AG10803 (cell line): ENCODE measurements at places on chromosomes 13 and 19.
A peak's percentile ranks its signal among the peaks of the same experiment; 100 is the strongest.

DNA sequence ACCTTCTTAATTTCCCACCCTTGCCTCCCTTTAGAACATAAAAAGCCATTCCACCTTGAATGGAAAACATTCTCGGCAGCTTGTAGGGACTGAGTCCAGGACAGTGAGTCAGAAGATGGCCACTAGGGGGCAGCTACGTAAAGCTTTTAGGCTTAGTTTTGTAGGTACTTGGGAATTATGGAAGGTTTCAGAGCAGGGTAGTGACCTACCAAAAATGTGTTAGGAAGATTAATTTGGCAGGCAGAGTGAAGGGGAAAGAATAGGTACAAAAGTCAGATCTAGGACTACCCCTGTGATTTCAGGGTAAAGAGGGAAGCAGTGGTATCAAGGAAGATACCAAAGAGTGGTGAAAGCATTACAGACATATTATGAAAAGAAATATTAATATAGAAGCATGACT lies 198.4 kb downstream of the NDFIP2 start:
- peak; percentile 70 for DNase-seq

DNA sequence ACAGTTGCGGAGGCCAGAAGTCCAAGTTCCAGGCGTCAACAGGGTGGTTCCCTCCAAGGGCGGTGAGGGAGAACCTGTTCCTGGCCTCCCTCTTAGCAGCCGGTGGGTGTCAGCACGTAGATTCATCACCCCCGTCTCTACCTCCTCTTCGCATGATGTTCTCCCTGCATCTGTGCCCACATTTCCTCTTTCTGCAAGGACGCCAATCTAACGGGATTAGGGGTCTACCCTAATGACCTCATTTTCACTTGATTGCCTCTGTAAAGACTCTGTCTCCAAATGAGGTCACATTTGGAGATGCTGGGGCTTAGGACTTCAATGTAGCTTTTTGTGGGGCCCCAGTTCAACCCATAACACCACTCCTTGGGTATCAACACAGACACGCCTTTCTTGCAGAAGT lies 38.5 kb downstream of the DPF1 start:
- DNase-seq: no peak

DNA sequence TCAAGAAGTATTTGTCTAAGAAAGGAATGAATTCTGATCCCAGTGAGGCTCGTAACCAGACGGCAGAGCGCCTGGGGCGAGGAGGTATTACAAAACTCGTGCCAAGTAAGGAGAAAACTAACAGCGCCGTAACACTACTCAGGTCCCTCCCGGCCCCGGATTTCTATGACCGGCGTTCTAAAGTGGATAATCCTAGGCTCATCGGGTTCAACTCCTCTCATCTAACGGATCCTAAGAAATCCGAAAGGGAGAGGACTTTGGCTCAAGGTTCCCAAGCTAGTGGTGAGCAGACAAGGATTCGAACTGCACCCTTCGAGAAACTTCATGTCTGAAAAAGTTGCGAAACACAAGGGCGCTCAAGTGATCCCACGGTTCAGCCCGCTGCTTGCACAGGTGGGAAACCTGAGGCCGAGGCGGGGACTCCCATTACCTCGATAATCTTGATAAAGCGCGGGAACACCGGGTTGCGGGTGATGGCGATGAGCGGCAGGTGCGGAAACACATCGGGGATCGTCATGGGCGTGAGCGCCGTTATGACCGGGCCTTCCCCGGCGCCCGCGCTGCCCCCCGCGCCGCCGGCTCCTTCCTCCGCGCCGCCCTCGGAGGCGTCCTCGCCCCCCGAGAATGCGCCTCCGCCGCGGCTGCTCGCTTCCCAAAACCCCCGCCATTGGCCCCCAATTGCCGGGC lies 529 bp downstream of the LONP1 start:
- peak; percentile 35 for DNase-seq

GRCh38 chr13:27927444-27928352 lies 7.9 kb downstream of the PDX1 start:
- DNase-seq: no peak

- no peak for DNase-seq
Observed at GRCh38 chr13:51243832-51244231, 21.6 kb downstream of the FAM124A start.

- no peak for DNase-seq
Observed at GRCh38 chr19:51204321-51204720, 20.6 kb upstream of the CD33 start.

GRCh38 chr13:23770973-23771372 lies 118.2 kb downstream of the MIPEP start:
- no peak for DNase-seq

GRCh38 chr19:47613165-47614020 lies 4.5 kb downstream of the BICRA start:
- peak; percentile 85 for DNase-seq

DNA sequence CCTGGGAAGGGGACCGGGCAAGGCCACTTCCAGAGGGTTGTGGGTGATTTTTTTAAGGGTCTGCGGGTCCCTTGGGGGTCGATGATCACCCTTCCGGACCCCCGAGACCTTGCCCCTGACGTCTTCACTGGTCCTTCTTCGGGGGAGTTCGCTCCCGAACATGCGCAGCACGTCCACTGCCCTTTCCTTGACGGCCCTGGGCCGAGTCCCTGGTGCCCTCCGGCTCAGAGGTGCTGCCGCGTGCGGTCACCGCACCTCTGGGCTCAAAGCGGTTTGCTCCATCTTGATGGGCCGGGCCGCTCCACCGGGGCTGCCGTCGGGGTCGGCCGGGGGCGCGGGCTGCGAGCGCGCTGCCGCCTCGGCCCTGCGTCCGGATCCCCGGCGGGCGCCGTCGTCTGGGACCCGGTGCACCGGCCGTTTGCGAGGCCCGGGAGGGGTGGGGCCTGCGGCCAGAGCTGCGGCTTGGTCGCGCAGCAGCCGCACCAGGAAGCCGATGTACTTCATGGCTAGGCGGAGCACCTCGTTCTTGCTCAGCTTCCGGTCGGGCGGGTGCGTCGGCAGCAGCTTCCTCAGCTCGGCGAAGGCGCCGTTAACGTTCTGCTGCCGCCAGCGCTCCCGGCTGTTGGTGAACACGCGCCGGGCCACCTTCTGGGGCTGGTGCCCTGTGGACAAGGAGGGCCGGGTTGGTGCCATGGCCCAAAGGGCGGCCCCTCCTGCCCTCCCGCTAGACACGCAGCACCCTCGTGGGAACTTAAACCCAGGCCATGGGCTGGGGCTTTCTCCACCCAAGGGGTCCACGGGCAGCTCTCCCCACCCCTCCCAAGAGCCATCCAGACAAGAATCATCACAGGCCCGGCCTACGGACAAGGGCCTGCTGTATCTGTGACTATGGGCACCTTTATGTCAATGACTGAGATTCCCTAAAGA lies 3.3 kb downstream of the LYL1 start:
- peak; percentile 71 for DNase-seq

- DNase-seq: peak; percentile 65
Observed at GRCh38 chr19:14383661-14384555, 2.7 kb downstream of the ADGRE5 start.

GRCh38 chr19:35752746-35753350 lies 4.0 kb downstream of the HSPB6 start:
- DNase-seq: no peak

DNA sequence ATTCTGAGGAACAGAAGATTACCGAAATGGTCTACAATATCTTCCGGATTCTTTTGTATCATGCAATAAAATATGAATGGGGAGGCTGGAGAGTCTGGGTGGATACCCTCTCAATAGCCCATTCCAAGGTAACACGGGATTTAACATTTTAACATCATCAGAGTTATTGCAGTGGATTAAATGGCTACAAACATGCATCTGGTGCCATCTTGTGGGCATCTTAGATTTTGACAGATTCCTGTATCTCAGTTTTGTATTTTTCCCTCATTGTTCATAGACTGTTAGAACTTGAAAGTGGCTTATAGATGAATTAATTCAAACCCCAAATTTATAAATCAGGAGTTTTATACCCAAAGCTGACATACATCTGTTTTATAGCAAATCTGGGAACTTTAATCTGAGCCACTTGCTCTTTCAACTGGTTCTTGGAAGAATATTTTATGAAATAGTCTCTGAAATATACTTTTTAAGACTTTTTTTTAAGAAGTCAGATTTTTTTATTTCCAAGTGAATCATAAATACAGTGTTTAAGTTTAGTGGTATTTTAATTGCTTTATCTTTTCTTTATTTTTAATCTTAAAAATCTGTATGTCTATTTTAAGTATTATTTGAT lies 215.2 kb downstream of the NBEA start:
- DNase-seq: peak; percentile 55
